ENCODE measurements at places on chromosomes 16 and 17.

DNA sequence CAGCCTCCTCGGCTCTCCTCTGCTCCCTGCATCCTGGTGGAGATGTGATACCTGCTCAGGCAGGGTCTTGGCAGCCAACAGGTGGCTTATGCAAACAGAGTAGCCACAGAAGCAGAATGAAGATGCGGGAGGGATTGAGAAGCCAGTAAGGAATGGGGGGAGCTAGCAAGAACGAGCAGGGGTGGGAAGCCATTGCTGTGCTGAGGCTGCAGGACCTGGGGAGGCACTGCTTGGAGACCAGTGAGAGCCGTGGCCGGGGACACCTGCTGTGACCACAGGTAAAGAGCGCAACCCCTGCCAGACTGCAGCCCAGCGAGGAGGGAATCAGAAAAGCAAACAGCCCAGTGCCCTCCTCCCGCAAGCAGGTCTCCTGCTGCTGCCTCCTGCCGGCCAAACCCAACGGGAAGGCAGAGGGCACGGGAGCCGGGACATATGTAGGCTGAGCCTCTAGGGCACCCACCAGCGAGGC, 14.7 kb downstream of the AIPL1 start:
- peak; percentile 68 for DNase-seq

- DNase-seq = peak; percentile 46
These were observed 56.9 kb upstream of the BRD7 start for GRCh38 chr16:50425648-50426047.

DNA sequence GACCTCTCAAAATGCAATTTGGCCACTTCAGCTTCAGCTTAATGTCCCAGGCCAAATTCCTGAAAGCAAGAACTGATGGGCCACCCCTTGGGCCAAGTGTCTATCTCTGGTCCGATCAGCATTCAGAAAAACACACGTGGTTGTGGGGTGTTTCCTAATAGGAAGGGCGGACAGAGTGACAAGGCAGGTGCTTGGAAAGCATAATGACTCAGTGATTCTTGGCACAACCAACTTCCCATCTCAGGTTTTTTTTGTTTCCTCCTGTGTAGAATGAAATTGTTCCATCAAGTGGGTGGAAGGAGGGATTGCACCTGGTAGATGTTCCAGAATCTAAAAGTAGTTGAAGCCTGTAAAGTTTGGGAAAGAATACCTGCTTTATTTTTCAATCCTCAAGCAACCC, 155.6 kb downstream of the HS3ST2 start:
- no peak for DNase-seq

DNA sequence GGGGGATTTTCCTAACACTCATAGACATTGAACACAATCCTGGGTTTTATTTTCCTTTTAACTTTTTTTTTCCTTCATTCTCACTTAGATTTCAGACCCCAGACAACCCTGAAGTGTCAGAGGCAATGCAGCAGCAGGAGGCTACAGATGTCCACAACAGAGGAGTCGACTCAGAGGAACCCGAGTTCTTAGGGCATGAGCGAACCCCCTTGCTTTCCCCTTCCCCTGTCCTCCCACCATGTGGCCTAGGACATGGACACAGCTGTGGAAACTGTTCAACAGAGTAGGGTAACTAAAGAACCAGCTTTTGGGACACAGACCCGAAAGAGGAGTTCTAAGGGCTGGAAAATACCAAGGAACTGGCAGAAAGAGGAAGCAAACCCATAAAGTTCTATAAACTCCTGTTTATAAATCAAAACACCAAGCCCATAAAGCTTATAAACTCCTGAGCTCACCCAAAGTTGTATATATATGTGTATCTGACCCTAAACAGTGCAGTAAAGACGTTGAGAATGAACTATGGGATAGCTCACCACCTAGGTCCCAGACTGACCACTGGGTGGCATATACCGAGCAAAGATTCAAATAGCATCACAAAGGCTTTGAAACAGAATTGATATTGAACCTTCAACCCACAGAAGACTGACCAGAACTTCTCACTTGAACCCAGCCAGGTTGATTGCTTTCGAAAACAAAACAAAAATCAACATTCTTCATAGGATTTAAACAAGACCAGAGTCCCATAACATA, 33.9 kb downstream of the CMTM4 start:
- DNase-seq = no peak

DNA sequence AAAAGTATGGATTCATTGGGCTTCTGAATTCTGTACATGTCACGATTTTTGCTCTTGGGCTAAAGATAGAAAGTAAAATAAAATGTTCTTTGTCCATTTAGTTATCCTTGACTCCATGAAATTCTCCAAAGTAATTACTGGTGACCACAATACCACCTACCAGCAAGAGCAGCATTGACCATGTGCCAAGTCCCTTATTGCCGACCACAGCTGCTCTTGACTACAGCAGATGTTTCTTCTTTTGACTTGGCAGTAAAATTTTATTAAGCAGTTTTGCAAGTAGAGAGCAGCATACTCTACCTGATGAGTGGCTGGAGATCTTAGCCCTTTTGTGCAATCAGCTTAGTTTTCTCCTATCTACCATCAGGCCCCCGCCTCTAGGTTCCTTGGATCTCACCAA, 152.2 kb upstream of the TBX2 start:
- DNase-seq = no peak

- no peak for DNase-seq
These were observed 58.3 kb downstream of the ABCC1 start for GRCh38 chr16:16007743-16008111.

- no peak for DNase-seq
These were observed 6.6 kb upstream of the GLIS2 start for GRCh38 chr16:4309102-4309832.

Measured in glutamatergic neuron (in vitro differentiated cells).